B cell (primary cell): ENCODE measurements at places on chromosomes 1 and 21. TPM values are rescaled to one million over a fixed set of nuclear protein-coding genes. Genes with fewer than 3 reads are reported as not detected.

The KCNQ4 gene
- total RNA-seq: 0.20 and 0.34 TPM in 2 replicates

The KLHDC8A gene
- 0.39 TPM in 1 of 2 replicates, not detected in the other for total RNA-seq

The ATP1A4 gene
- total RNA-seq: not detected in 2 replicates

The BTG3 gene
- 11.2 and 14.9 TPM in 2 replicates for total RNA-seq

The KDM5B gene
- total RNA-seq: 62.7 and 70.1 TPM in 2 replicates

The MCOLN2 gene
- 25.8 and 35.3 TPM in 2 replicates for total RNA-seq

The SPTA1 gene
- total RNA-seq: not detected in 2 replicates

GRCh38 chr1:161238039-161238473 is at the start of gene NR1I3:
Gene NR1I3 (minus strand): TSS chr1:161238203. CDS start chr1:161236565, 1,638 bp downstream.
- H3K27ac ChIP-seq: no peak within 1 kb of the TSS
- no peaks in the 10 kb centered on the region for H3K4me1 ChIP-seq
- no peaks in the 10 kb centered on the region for H3K27me3 ChIP-seq
- no peaks in the 10 kb centered on the region for H3K36me3 ChIP-seq
- no peak within 1 kb of the TSS for H3K4me3 ChIP-seq
- no peak for DNase-seq

- no peaks in the 10 kb centered on the region for H3K4me1 ChIP-seq
- H3K36me3 ChIP-seq: no peaks in the 10 kb centered on the region
- no peak overlapping the region for H3K4me3 ChIP-seq
- DNase-seq: no peak
- no peaks in the 10 kb centered on the region for H3K27me3 ChIP-seq
Measured at GRCh38 chr1:184408580-184408979, 21.8 kb downstream of the C1orf21 start.

DNA sequence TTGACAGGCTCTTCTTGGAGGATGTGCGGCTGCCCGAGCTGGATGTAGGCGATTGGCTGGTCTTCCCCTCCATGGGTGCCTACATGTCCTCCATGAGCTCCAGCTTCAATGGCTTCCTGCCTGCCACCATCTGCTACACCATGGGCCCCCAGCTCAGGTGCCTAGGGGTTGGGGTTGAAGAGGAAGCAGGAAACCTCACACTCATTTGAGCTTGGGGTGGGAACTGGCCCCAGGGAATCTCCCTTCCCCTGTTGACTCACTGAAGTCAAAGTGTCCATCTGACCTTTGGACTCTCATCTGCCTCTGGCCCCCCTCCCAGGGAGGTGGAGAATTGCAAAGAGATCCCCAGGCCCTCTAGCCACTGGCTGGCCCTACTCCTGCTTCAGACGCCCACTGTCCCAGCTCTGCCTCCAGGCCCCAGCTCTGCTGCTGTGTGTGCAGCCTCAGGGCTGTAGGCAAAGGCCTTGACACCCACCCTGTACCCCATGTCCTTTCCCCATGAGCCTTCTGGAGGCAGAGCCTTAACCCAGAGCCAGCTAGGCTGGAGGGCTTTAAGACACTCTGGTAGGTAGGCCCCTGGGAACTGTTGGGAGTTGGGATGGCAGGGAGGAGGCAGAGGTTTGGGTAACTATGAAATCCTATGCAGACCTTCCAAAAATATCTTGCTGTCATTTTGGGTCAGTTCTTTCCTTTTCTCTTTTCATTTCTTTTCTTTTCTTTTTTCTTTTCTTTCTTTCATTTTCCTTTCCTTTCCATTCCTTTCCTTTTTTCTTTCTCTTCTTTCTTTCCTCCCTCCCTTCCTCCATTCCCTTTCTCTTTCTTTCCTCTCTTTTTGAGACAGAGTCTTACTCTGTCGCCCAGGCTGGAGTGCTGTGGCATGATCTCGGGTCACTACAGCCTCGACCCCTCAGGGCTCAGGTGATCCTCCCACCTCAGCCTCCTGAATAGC is 66.9 kb upstream of the TINAGL1 start:
- H3K27me3 ChIP-seq: no peaks in the 10 kb centered on the region
- no peak for DNase-seq
- no peaks in the 10 kb centered on the region for H3K36me3 ChIP-seq
- peaks cover 19% of the 10 kb centered on the region for H3K4me1 ChIP-seq
- H3K4me3 ChIP-seq: no peak overlapping the region

- H3K27me3 ChIP-seq: no peaks in the 10 kb centered on the region
- H3K27ac ChIP-seq: no peak overlapping the region
- H3K4me1 ChIP-seq: peaks cover 17% of the 10 kb centered on the region
- no peak for DNase-seq
- no peaks in the 10 kb centered on the region for H3K36me3 ChIP-seq
Measured at GRCh38 chr1:182680901-182681567, 3.4 kb downstream of the RGS8 start.

DNA sequence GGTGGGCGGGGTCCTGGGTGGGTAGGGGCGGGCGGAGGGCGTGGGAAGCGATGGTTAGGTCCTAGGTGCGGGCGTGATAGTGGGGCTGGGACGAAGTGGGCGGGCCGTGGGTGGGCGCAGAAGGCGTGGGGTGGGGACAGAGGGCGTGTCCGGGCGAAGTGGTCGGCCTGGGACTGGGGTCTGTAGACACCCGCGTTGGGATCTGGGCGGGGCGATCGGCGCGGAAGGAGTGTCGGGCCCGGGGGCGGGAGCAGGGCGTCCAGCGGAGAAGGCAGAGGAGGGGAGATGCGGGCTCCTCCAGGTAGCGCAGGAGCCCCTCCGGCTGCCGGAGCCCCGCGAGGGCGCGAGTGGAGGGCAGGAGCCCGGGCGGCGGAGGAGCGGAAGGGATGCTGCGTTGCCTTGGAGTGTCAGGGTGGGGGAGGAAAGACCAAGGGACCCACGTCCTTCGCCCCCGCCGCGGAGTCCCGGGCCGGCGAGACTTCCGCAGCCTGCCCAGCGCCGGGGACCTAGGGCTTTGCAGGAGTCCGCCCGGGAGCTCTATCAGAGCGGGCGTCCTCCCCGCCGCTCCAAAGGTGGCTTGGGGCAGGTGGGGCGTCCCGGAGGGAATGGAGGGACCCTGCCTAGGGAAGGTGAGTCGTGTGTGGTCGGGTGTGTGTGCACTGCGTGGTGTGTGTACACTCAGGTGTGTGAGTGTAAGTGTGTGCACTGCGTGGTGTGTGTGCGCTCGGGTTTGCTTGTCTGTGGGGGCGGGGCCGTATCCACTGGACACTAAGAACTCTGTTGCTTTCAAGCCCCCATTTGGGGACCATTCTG is 27.0 kb upstream of the PRSS38 start:
- H3K4me1 ChIP-seq: peaks cover 35% of the 10 kb centered on the region
- peak overlapping the region; percentile 66 for H3K4me3 ChIP-seq
- no peak for DNase-seq
- H3K27ac ChIP-seq: no peak overlapping the region
- H3K27me3 ChIP-seq: no peaks in the 10 kb centered on the region

DNA sequence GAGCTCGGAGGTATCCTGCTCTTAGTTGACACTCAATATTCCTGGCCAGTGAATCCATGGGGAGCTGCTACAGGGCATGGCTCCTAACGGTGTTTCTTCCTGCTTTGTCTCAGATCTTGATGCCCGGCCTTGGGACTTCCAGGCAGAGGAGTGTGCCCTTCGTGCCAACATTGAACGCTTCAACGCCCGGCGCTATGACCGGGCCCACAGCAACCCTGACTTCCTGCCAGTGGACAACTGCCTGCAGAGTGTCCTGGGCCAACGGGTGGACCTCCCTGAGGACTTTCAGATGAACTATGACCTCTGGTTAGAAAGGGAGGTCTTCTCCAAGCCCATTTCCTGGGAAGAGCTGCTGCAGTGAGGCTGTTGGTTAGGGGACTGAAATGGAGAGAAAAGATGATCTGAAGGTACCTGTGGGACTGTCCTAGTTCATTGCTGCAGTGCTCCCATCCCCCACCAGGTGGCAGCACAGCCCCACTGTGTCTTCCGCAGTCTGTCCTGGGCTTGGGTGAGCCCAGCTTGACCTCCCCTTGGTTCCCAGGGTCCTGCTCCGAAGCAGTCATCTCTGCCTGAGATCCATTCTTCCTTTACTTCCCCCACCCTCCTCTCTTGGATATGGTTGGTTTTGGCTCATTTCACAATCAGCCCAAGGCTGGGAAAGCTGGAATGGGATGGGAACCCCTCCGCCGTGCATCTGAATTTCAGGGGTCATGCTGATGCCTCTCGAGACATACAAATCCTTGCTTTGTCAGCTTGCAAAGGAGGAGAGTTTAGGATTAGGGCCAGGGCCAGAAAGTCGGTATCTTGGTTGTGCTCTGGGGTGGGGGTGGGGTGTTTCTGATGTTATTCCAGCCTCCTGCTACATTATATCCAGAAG is 16.7 kb downstream of the ALX3 start:
- H3K27ac ChIP-seq: no peak overlapping the region
- no peak overlapping the region for H3K4me3 ChIP-seq
- H3K36me3 ChIP-seq: peaks cover 94% of the 10 kb centered on the region
- H3K4me1 ChIP-seq: no peaks in the 10 kb centered on the region
- no peaks in the 10 kb centered on the region for H3K27me3 ChIP-seq
- DNase-seq: peak; percentile 74

- no peaks in the 10 kb centered on the region for H3K27me3 ChIP-seq
- no peak overlapping the region for H3K27ac ChIP-seq
Measured at GRCh38 chr1:197519741-197520334, 251.8 kb downstream of the CRB1 start.

DNA sequence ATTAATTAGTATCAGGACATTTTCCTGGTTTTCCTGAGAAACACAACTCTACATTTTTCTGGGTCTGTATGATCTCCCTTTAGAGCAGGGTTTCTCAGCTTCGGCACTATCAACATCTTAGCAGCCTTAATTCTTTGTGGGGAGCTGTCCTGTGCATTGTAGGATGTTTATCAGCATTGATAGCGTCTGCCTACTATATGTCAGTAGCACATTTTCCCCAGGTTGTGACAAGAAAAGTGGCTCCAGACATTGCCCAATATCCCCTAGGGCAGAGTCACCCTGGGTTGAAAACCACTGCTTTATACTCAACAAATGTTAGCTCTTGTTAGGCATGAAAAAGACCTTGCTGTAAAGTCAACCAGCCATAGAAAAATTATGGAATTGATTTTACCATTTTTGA is 195.1 kb upstream of the FMN2 start:
- H3K27me3 ChIP-seq: no peaks in the 10 kb centered on the region
- no peak for DNase-seq
- no peak overlapping the region for H3K4me3 ChIP-seq
- H3K27ac ChIP-seq: no peak overlapping the region
- H3K36me3 ChIP-seq: no peaks in the 10 kb centered on the region
- peaks cover 3% of the 10 kb centered on the region for H3K4me1 ChIP-seq

GRCh38 chr1:160811147-160811546 is 15.2 kb downstream of the LY9 start:
- DNase-seq: no peak
- no peaks in the 10 kb centered on the region for H3K4me1 ChIP-seq
- H3K27ac ChIP-seq: no peak overlapping the region
- peaks cover 12% of the 10 kb centered on the region for H3K36me3 ChIP-seq
- no peak overlapping the region for H3K4me3 ChIP-seq

- H3K36me3 ChIP-seq: peaks cover 72% of the 10 kb centered on the region
- H3K27me3 ChIP-seq: no peaks in the 10 kb centered on the region
- no peak overlapping the region for H3K27ac ChIP-seq
- H3K4me3 ChIP-seq: no peak overlapping the region
- DNase-seq: no peak
Measured at GRCh38 chr1:12302798-12303447, 73.1 kb downstream of the VPS13D start.

GRCh38 chr1:195939844-195940243 is 668.4 kb downstream of the KCNT2 start:
- DNase-seq: no peak
- no peak overlapping the region for H3K27ac ChIP-seq
- H3K4me1 ChIP-seq: no peaks in the 10 kb centered on the region
- H3K4me3 ChIP-seq: no peak overlapping the region
- no peaks in the 10 kb centered on the region for H3K27me3 ChIP-seq

DNA sequence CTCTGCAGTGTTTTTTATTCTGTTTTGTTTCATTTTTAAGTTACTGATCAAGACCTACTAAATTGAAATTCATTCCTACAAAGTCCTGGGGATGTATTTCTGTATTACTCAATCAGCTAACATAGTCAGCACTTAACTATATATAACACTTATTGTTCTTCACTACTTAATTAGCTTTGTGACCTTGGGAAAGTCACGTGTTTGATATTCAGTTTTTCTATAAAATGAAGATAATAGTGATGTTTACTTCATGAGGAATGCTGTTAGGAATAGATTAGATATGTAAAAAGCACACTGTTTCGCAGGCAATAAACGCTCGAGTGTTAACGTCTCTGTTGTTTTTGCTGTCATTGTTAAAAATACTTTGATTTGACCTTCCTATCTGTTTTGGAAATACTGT is 44.6 kb downstream of the CTTNBP2NL start:
- H3K27ac ChIP-seq: no peak overlapping the region
- H3K27me3 ChIP-seq: no peaks in the 10 kb centered on the region

- DNase-seq: no peak
- H3K4me1 ChIP-seq: peaks cover 13% of the 10 kb centered on the region
- H3K27ac ChIP-seq: no peak overlapping the region
- no peaks in the 10 kb centered on the region for H3K27me3 ChIP-seq
Measured at GRCh38 chr1:24850328-24850920, 79.7 kb downstream of the RUNX3 start.

- no peaks in the 10 kb centered on the region for H3K36me3 ChIP-seq
- H3K4me3 ChIP-seq: no peak overlapping the region
- no peak for DNase-seq
Measured at GRCh38 chr21:46000182-46000730, 18.7 kb downstream of the COL6A1 start.

DNA sequence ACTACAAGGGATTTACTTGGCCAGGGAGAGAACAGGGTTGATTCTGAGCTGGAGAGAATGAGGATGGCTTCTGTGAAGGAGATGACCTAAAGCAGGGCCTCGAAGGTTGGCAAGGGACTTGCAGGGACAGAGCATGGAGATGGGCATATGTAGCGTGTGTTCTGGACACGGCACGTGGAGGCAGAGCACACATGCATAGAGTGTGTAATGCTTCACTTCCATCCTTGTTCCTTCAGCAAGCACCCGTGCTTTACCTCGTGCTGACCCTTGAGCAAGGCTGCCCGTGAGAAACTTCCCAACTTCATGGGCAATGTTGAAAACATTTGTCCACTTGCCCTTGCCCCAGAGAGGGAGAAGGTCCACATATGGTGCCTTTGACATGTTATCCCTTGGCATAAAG is 33.1 kb downstream of the NFIA start:
- H3K4me3 ChIP-seq: no peak overlapping the region
- no peaks in the 10 kb centered on the region for H3K27me3 ChIP-seq
- no peak for DNase-seq

DNA sequence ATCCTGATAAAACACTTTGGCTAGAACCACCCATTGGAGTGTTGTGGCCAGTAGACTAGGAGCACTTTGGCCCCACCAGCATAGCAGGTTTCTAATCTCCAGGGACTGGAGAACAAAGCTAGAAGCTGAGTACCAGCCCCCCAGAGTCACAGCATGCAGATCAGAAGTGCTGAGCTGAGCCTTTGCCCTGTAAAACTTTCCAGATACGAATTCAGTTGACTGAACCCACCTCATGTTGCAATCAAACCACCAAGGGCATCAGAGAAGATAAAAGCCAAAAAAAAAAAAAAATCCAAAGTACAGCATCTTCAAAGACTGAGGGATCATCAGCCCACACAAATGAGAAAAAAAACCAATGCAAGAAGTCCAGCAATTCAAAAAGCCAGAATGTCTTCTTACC is 8.7 kb upstream of the CD53 start:
- H3K27me3 ChIP-seq: no peaks in the 10 kb centered on the region
- no peaks in the 10 kb centered on the region for H3K36me3 ChIP-seq
- no peak overlapping the region for H3K27ac ChIP-seq
- DNase-seq: no peak

GRCh38 chr1:84916897-84917296 is 23.9 kb upstream of the LPAR3 start:
- no peaks in the 10 kb centered on the region for H3K27me3 ChIP-seq
- H3K36me3 ChIP-seq: no peaks in the 10 kb centered on the region
- DNase-seq: no peak
- H3K27ac ChIP-seq: no peak overlapping the region
